ENCODE measurements at places on chromosomes 13 and 19.

DNA sequence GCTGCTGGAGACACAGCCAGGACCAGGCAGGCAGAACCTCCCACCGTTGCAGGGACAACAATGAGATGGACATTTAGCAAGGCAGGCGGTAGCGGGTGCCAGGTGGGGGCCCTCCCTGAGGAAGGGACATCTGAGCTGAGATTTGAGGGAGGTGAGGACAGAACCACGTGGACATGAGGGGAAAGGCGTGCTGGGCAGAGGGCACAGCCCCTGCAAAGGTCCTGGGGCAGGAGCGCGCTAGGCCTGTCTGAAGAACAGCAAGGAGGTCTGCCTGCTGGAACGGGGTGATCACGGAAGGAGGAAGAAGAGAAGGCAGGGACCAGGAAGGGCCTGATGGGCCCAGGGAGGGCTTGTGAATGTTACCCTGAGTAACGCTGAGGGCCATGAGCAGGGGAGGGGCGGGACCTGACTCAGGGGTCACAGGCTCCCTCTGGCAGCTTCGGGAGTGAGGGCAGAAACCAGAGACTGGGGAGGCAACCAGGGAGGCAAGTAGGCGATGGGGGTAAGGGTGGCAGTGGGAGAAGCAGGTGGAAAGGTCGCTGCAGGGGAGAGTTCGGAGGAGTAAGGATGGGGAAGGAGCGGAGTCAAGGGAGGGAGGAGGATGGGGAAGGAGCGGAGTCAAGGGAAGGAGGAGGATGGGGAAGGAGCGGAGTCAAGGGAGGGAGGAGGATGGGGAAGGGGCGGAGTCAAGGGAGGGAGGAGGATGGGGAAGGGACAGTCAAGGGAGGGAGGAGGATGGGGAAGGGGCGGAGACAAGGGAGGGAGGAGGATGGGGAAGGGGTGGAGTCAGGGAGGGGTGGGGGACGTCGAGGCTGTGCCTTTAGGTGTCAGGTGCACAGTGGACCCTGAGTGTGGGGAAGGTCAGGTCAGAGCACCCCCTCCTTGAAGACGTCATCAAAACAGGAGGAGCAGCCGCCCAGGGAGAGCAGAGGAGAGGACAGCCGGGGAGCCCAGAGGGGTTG lies 15.7 kb upstream of the B3GNT3 start:
- DNase-seq: peak; percentile 84

DNA sequence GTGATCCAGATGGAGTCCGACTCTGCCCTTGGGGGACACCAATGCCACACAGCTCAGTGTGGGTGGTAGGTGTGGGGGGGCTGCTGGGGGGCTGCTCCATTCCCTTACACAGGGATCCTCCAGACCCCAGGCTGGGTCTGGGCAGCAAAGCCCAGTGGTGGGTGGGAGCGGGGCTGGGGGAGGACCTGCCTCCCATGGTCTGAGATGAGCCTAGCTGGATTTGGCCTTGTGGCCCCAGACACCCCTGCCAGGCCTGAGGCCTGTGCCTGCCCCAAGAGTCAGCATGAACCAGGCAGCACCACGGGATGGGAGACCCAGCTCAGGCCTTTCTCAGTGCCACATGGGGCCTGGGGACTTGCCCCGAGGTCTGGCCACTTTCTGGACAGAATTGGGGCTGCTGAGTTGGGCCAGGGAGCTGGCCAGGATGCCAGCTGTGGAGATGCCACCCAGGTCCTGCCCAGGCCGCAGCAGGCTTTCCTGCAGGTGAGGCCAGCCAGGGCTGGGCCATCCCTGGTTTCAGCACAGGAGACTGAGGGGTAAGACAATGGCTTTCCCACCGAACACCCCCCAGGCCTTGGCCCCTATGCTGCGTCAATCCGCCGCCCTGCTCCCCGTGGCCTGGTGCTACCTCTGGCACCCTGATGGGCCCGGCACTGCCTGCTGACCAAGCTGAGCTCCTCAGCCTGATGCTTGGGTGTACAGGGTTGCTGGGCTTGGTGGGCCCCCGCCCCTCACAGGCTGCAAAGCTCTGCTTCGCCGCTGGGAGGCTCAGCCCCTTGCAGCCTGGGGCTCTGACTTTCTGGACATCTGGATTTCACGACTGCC lies 24.2 kb downstream of the CEBPG start:
- DNase-seq: no peak

DNA sequence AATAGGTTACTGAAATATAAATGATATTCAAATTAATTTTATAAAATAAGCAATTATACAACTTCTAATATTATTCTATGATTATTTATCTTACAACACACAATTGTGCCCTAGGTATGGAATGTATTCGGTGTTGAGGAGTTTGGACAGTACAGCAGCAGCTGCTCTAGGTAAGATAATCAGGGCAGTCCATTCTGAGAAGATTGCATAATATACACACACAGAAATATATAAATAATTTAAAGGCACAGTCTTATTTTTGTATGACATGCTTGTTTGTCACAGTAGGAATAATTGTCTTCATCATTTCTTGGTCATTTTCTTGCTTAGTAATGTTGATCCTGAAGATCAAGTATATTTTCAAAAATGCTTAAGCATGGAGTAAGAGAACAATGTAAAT lies 849.4 kb upstream of the MIR17HG start:
- DNase-seq: no peak

DNA sequence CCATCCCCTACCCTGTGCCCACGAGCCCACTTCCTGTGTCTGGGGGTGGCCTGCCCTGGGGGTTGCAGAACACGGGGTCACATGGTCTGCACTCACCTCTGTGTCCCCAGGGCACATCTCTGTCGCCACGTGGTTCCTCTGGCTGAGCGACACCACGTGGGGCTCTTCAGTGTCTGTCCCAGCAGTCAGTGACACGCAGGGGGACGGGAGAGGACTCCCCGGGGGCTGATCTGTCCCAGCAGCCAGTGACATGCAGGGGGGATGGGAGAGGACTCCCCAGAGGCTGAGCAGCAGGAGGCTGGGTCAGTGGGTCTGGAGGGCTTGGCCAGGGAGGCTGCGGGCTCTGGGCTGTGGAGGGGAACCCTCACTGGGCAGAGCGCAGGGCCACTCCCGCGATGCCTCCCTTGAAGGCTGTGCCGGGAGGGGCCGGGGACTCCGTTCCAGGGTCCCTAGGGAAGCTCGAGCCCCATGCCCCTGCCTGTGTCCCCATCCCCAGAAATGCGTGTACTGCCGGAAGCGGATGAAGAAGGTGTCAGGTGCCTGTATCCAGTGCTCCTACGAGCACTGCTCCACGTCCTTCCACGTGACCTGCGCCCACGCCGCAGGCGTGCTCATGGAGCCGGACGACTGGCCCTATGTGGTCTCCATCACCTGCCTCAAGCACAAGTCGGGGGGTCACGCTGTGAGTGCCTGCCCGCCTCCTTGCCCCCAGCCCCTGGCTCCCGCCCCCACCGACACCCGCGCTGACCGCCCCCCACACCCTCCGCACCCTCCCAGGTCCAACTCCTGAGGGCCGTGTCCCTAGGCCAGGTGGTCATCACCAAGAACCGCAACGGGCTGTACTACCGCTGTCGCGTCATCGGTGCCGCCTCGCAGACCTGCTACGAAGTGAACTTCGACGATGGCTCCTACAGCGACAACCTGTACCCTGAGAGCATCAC lies 174.8 kb downstream of the KDM4B start:
- DNase-seq: no peak

GRCh38 chr19:33440682-33441081 lies 67.2 kb downstream of the CEBPG start:
- DNase-seq: no peak

DNA sequence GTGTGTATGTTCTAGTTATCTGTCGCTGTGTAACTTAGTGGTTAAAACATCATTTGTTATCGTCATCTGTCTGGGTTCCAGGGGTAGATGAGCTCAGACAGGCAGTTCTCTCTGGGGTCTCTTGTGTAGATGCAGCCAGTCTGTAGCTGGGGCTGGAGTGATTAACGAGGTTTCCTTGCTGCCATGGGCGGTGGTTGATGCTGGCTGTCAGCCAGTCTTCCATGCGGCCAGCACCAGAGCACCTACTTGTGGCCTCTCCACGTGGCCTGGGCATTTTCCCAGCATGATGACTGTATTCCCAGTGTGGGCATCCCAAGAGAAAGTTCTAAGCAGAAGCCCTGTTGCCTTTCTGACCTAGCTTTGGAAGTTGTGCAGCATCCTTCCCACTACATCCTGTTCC lies 10.7 kb downstream of the ERCC5 start:
- DNase-seq: no peak

- DNase-seq: peak; percentile 2
Measured at GRCh38 chr13:103388839-103389238, 322.6 kb upstream of the SLC10A2 start.

GRCh38 chr13:78241278-78241919 lies 322.8 kb upstream of the EDNRB start:
- DNase-seq: peak; percentile 51

DNA sequence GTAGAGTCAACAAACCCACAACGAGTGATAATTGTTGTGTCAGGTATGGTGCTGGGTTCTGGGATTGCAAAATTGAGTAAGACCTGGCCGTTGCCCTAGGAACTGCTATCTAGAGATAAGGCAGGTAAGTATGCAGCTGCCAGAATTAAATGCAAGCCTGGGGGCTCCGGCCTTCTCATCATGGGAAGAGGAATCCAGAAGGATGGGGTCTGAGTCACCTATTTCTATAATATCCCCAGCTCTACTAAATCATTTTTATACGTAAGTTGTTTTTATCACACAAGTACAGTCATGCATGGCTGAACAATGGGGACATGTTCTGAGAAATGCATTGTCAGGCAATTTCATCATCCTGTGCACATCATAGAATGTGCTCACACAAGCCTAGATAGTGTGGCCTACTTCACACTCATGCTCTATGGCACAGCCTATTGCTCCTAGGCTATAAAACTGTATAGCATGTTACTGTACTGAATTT lies 203.0 kb downstream of the KLF5 start:
- DNase-seq: peak; percentile 48

DNA sequence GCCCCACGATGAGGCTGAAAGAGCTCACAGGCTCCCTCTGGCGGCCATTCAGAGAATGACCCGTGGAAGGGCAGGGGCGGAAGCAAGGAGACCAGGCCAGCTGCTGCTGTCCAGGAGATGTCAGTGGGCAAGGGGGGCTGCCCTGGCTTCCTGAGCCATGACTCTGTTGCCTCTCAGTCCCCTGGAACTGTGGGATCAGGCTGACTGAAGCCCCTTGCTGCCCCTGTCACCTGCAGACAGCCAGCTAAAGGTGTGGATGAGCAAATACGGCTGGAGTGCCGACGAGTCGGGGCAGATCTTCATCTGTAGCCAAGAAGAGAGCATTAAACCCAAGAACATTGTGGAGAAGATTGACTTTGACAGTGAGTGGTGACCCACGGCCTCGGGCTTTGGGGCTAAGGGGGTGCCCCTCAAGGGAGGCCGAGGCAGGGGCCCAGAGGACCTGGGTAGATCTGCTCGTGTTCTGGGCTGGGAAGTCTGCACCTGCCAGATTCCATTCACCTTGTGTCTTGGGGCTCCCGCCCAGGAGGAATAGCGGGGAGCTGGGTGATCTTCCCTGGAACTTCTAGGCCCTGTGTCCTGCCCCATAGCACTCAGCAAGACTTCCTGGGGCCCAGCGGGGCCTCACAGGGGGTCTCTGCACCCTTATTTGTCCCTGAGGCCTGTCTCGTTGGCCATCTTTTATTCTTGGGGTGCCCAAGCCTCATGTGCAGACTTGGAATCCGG lies 12.5 kb upstream of the ACTN4 start:
- DNase-seq: peak; percentile 73

DNA sequence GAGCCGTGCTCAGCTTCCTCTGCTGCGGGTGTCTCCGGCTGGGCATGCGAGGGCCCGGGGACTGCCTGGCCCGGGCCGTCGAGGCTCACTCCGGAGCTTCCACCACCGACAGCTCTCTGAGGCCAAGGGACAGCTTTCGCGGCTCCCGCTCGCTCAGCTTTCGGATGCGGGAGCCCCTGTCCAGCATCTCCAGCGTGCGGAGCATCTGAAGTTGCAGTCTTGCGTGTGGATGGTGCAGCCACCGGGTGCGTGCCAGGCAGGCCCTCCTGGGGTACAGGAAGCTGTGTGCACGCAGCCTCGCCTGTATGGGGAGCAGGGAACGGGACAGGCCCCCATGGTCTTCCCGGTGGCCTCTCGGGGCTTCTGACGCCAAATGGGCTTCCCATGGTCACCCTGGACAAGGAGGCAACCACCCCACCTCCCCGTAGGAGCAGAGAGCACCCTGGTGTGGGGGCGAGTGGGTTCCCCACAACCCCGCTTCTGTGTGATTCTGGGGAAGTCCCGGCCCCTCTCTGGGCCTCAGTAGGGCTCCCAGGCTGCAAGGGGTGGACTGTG lies 1.2 kb downstream of the S1PR4 start:
- DNase-seq: no peak

DNA sequence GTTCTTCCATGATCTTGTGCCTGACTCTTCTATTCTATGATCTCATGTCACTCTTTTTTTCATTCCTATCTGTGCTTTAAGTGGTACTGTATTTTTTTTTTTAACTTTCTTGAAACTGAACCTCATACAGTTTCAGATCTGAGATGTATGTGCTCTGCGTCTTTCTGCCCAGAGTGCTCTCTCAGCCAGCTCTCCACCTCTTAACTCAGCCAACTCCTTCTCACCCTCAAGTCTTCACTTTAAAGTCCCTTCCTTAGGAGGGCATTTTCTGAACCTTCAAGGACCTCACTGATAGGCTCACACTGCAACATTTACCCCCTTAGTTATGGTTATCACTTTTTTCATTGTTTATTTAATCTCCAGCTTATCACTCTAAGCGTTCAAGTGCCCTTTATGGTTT lies 158.7 kb downstream of the IRS2 start:
- no peak for DNase-seq

- DNase-seq: peak; percentile 51
Measured at GRCh38 chr19:46840498-46840942, 10.1 kb downstream of the AP2S1 start.

GRCh38 chr13:107104631-107105030 lies 536.7 kb upstream of the ARGLU1 start:
- no peak for DNase-seq

GRCh38 chr19:48332662-48333466 lies 7.5 kb downstream of the EMP3 start:
- peak; percentile 97 for DNase-seq

DNA sequence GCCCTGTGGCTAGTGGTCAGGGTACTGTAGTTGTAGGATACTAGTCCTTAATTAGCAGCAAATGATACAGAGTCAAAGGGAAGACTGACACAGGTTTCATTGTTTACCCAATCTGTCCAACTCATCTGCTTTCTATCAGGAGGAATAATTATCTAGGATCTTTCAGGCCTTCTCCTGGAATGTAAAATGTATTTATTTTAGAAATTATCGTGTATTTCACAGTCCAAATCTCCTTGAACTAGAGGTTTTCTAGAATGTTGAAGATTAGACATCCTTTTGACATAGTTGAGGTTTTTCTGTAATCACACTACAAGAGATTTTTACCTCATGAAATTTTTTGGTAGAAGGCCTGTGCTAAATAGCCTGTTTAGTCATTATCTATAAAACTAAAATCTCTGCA lies 1694.8 kb upstream of the PCDH20 start:
- no peak for DNase-seq

DNA sequence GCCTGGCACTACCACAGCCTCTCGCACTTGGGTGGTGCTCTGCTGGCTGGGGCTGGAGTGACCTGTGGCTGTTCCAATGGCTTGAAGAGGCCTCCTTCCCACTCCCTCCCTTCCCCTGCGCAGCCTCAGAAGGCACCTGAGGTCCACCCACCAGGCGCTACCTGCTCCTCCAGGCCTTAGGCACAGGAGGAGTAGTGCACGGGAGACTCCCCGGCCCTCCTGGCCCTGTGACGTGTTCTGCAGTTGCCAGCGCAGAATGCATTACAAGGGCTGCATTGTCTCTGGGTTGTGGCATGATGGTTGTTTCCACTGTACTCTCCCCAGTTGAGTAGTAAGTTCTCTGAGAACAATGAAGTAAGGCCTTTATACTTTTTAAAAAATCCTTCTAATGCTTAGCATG lies 128.6 kb downstream of the TEX29 start:
- DNase-seq: no peak

Measured in PC-3 (cell line).